T-helper 17 cell (primary cell): ENCODE measurements at places on chromosomes 2 and 18.

DNA sequence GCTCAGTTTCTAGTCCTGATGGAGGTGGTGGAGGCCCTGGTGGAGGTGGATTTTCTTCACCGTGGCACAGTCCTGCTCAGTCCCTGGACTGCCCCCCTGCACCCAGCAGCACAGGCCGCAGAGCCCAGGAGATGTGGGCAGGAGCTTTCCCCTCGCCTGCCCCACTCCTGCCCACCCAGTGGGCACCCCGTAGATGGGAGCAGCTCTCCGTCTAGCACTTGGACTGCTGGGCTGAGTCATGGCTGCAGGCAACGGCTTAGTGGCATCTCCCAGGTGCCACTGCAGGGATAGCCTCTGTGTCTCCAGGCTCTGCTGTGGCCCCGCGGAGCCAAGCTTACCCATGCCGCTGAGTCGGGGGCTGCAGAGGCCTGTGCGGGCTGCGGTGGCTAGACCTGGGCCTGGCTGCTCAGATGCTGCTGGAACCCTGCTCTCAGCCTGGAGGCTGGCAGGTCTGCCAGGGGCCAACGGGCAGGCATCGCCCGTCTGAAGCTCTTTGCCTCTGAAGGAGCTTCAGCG, 92.3 kb upstream of the CTDP1 start:
- peaks cover 5% of the 10 kb centered on the region for H3K4me1 ChIP-seq
- H3K4me3 ChIP-seq, result no peak overlapping the region
- H3K27me3 ChIP-seq, result peaks cover 7% of the 10 kb centered on the region

GRCh38 chr2:240645801-240646175, 20.5 kb downstream of the GPR35 start:
- H3K4me3 ChIP-seq, result no peak overlapping the region
- no peaks in the 10 kb centered on the region for H3K36me3 ChIP-seq
- no peak overlapping the region for H3K27ac ChIP-seq
- no peaks in the 10 kb centered on the region for H3K4me1 ChIP-seq
- H3K27me3 ChIP-seq, result peaks cover 31% of the 10 kb centered on the region
- no peak for DNase-seq

- H3K36me3 ChIP-seq, result no peaks in the 10 kb centered on the region
- H3K4me1 ChIP-seq, result no peaks in the 10 kb centered on the region
- H3K4me3 ChIP-seq, result no peak overlapping the region
- no peak for DNase-seq
Observed at GRCh38 chr2:7952046-7952745, 729.7 kb upstream of the ID2 start.

- no peaks in the 10 kb centered on the region for H3K36me3 ChIP-seq
- no peaks in the 10 kb centered on the region for H3K27me3 ChIP-seq
- no peaks in the 10 kb centered on the region for H3K4me1 ChIP-seq
- H3K4me3 ChIP-seq, result no peak overlapping the region
Observed at GRCh38 chr2:136482966-136483365, 282.4 kb upstream of the THSD7B start.

GRCh38 chr2:73969356-73969755, 15.4 kb upstream of the TET3 start:
- H3K36me3 ChIP-seq, result no peaks in the 10 kb centered on the region
- no peak for DNase-seq
- H3K4me1 ChIP-seq, result peaks cover 26% of the 10 kb centered on the region
- H3K27ac ChIP-seq, result peak overlapping the region; percentile 60

- no peaks in the 10 kb centered on the region for H3K36me3 ChIP-seq
- no peak overlapping the region for H3K4me3 ChIP-seq
- no peak overlapping the region for H3K27ac ChIP-seq
- H3K27me3 ChIP-seq, result no peaks in the 10 kb centered on the region
- H3K4me1 ChIP-seq, result no peaks in the 10 kb centered on the region
Observed at GRCh38 chr18:39350945-39351344, 1785.3 kb upstream of the CELF4 start.

GRCh38 chr2:72145289-72145657, 2.4 kb downstream of the CYP26B1 start:
- peaks cover 9% of the 10 kb centered on the region for H3K36me3 ChIP-seq
- H3K27me3 ChIP-seq, result peaks cover 75% of the 10 kb centered on the region
- no peak overlapping the region for H3K27ac ChIP-seq
- no peak for DNase-seq

GRCh38 chr18:903701-904100, 970 bp upstream of the ADCYAP1 start:
- H3K27me3 ChIP-seq, result peaks cover 82% of the 10 kb centered on the region
- DNase-seq, result no peak
- peaks cover 8% of the 10 kb centered on the region for H3K36me3 ChIP-seq
- H3K4me3 ChIP-seq, result no peak overlapping the region
- H3K27ac ChIP-seq, result no peak overlapping the region
- peaks cover 3% of the 10 kb centered on the region for H3K4me1 ChIP-seq

DNA sequence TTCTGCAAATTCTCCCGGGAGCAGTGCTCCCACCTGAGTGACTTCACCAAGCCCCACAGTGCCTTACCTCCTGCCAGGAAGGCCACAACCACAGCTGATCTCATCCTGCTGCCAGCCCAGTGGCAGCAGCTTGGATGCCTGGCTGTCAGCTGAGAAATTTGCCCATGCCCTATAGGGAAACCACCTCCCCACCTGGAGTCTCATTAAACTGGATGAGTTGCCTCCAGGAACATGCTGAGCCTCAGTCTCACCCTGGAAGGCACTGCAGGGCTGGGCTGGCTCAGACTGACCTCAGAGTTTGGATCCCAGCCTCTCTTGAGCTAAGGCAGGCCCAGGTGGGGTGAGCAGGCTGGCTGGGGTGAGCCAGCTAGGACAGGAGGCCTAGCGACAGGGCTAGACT, 23.3 kb downstream of the REEP1 start:
- H3K4me1 ChIP-seq, result no peaks in the 10 kb centered on the region
- no peak overlapping the region for H3K4me3 ChIP-seq
- H3K36me3 ChIP-seq, result no peaks in the 10 kb centered on the region
- DNase-seq, result no peak
- peaks cover 25% of the 10 kb centered on the region for H3K27me3 ChIP-seq

DNA sequence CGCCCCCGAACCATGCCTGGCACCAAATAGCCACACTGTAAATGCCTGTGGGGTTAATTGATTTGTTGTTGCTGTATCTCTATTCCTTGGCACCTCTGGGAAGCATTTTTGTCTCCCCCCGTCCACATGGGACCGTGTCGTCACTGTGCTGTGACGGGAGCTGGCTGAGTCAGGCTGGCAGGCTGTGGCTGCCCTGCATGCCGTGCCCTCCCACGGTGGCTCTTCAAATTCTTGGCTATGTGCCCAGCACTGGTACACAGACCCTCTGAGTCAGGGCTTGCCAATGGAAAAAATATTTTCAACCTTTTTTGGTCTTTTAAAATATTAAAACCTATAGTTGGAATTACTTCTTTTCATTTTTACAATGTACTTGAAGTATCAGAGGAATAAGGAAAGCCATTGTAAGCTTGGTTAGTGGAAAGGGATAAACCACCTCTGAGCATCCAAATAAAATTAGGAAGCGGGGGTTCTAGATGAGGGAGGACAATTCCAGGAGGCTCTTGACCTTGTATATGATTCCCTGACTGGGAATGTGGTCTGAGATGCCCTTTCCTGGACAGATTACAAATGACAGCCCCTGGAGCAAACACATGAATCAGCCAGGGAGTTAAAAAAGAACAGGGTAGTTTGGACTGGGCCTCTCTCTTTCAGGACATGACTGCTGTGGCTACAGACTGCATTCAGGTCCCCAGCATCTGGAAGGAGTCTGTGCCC, 59.4 kb downstream of the DGKD start:
- no peaks in the 10 kb centered on the region for H3K36me3 ChIP-seq
- H3K27me3 ChIP-seq, result no peaks in the 10 kb centered on the region
- peaks cover 60% of the 10 kb centered on the region for H3K4me1 ChIP-seq
- H3K27ac ChIP-seq, result peak overlapping the region; percentile 94
- no peak for DNase-seq

- no peaks in the 10 kb centered on the region for H3K4me1 ChIP-seq
- no peaks in the 10 kb centered on the region for H3K27me3 ChIP-seq
- no peak overlapping the region for H3K4me3 ChIP-seq
Observed at GRCh38 chr18:1304392-1304992, 399.8 kb downstream of the ADCYAP1 start.

GRCh38 chr2:19709553-19709952, 192.2 kb downstream of the TTC32 start:
- H3K27ac ChIP-seq, result no peak overlapping the region
- H3K4me3 ChIP-seq, result no peak overlapping the region
- no peak for DNase-seq
- H3K4me1 ChIP-seq, result no peaks in the 10 kb centered on the region

DNA sequence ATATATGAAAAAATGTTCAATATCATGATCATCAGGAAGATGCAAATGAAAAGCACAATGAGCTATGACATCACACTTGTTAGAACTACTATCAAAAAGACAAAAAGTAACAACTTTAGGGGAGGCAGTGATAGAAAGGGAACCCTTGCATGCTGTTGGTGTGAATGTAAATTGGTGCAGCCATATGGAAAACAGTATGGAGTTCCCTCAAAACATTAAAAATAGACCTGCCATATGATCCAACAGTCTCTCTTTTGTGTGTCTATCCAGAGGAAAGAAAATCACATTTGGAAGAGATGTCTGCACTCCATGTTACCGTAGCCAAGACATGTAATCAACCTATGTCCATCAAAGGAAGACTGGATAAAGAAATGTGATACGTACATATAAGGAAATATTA, 92.3 kb upstream of the ALKAL2 start:
- DNase-seq, result no peak
- no peaks in the 10 kb centered on the region for H3K27me3 ChIP-seq
- no peak overlapping the region for H3K27ac ChIP-seq

GRCh38 chr2:16653799-16654198, 11.8 kb downstream of the CYRIA start:
- H3K36me3 ChIP-seq, result no peaks in the 10 kb centered on the region
- H3K4me3 ChIP-seq, result no peak overlapping the region
- peaks cover 13% of the 10 kb centered on the region for H3K4me1 ChIP-seq
- H3K27me3 ChIP-seq, result peaks cover 23% of the 10 kb centered on the region

- no peak overlapping the region for H3K4me3 ChIP-seq
- H3K36me3 ChIP-seq, result no peaks in the 10 kb centered on the region
- H3K27ac ChIP-seq, result no peak overlapping the region
- DNase-seq, result no peak
Observed at GRCh38 chr2:96499061-96499960, 5.8 kb downstream of the NEURL3 start.

GRCh38 chr18:25176518-25177042, 175.4 kb downstream of the ZNF521 start:
- peaks cover 22% of the 10 kb centered on the region for H3K27me3 ChIP-seq
- no peak overlapping the region for H3K27ac ChIP-seq
- H3K4me1 ChIP-seq, result no peaks in the 10 kb centered on the region
- no peak for DNase-seq
- H3K4me3 ChIP-seq, result no peak overlapping the region

GRCh38 chr2:17719562-17720371, 33.8 kb downstream of the SMC6 start:
- peak overlapping the region; percentile 41 for H3K27ac ChIP-seq
- no peak overlapping the region for H3K4me3 ChIP-seq
- H3K27me3 ChIP-seq, result no peaks in the 10 kb centered on the region
- peaks cover 3% of the 10 kb centered on the region for H3K4me1 ChIP-seq
- no peaks in the 10 kb centered on the region for H3K36me3 ChIP-seq
- DNase-seq, result no peak

DNA sequence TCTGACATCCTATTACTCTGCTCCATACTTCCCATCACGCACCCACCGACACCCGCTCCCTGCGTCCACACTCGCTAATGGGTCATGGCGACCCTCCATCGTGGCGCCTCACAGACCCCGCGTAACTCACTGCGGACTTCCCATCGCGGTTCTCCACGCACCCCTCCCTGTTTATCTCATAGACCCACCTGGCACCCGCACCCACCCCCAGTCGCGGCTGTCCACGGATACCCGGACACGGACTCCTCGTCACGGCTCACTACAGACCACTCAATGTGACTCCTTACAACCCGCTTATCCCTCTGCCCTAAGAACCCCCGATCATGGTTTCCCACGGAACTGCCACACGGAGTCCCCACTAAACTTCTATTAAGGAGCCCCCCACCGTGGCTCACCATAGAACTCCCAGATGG, 458 bp downstream of the CXXC1 start:
- H3K4me1 ChIP-seq, result peaks cover 31% of the 10 kb centered on the region
- no peaks in the 10 kb centered on the region for H3K27me3 ChIP-seq
- H3K4me3 ChIP-seq, result peak overlapping the region; percentile 100
- peaks cover 20% of the 10 kb centered on the region for H3K36me3 ChIP-seq
- DNase-seq, result no peak
- peak overlapping the region; percentile 99 for H3K27ac ChIP-seq

DNA sequence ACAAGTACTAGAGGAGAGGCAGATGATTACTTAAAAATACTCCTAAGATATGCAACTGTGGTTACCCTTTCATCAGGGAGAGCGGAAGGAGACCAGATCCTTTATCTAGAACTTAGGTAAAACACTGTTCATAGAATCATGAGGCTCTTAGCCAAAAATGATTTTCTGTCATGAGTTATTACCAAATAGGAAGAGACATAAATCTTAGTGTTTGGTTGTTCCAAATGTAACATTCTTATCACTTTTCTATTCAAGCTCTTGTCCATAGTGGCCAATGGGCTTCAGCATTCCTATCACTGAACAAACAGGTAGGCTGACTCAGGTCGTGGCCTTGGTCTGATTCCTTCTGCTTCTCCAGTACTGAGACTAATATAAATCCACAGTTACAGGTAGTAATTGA, 38.5 kb downstream of the RPRD1A start:
- H3K4me1 ChIP-seq, result peaks cover 22% of the 10 kb centered on the region
- H3K4me3 ChIP-seq, result no peak overlapping the region
- H3K36me3 ChIP-seq, result peaks cover 6% of the 10 kb centered on the region
- H3K27ac ChIP-seq, result peak overlapping the region; percentile 19
- H3K27me3 ChIP-seq, result no peaks in the 10 kb centered on the region
- no peak for DNase-seq

DNA sequence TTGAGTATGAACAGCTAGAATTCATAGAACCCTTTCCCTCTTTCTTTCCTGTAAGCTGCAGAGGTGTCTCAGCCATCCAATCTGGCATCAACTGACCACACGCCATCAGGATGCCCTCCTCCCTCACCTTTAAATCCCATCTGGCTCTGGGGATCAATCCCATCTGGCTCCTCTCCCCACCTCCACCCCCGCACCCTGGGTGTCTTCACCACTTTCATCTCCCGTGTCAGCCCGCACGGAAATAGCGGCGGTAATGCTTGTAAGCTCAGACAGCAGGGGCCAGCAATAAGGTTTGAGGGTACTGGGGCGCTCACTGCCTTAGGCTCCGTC, 508 bp upstream of the TUBA4B start:
- H3K4me1 ChIP-seq, result peaks cover 52% of the 10 kb centered on the region
- DNase-seq, result no peak
- no peaks in the 10 kb centered on the region for H3K27me3 ChIP-seq
- H3K36me3 ChIP-seq, result peaks cover 10% of the 10 kb centered on the region

DNA sequence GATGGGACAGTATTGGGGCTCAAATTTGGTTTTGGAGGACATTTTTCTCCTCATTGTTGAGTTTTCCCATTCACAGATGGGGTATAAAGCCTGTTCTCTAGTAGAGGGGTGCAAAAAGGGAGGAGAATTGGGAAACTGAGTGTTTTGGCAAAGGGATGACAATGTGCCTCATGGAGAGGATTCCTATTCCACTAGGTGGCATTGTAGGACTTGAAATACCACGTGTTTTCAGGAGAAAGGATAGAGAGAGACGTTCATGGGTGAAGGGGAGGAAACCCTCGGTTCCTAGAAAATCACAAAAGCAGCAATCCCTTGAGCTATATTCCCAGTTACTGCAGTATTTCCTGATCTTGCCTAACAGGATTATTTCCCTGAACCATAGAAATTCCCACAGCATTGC, 113.7 kb upstream of the SRD5A2 start:
- no peak for DNase-seq
- no peaks in the 10 kb centered on the region for H3K36me3 ChIP-seq
- no peaks in the 10 kb centered on the region for H3K27me3 ChIP-seq
- no peak overlapping the region for H3K4me3 ChIP-seq
- H3K27ac ChIP-seq, result no peak overlapping the region
